ENCODE measurements at places on chromosomes 12 and 14.

DNA sequence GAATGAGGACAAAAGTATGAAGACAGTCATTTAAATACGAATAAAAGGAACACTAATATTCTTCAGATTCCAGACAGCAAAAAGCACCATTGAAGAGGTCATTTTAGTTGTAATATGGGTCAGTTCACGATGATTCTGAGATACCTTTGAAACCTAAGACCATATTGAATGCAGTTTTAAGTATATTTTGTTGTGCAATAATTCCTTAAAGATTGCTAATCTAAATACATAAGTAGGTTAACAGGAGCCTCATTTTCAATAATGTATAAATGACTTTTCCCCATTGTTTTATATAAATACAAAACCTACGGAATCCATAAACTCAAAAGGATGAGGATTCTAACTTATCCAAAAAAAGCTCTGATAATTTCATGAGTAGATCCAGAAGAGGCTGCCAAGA lies 5.8 kb downstream of the GNS start:
- DNase-seq: no peak

DNA sequence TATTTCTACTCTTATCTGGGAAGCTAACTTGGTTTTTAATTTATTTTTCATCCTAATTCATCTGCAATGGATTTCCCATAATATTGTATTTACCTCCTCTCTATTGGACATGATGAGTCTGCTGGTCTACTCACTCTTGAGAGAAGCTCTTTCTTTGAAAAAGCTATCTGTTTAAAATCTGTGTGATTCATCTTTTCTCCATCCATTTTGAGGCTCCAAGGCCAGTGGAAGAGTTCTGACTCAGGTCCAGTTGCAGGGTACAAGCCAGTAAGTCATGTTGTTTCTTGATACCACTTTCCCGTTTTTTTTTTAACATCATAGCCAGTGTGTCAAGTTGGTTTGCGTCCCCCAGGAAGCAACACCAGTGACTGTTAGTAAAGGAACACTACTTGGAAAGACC lies 160.3 kb upstream of the BMP4 start:
- no peak for DNase-seq

GRCh38 chr12:52942066-52942900 lies 6.6 kb upstream of the KRT18 start:
- DNase-seq: no peak

GRCh38 chr12:13452955-13453570 lies 256.5 kb downstream of the EMP1 start:
- DNase-seq: no peak

- DNase-seq: no peak
These were observed 374 bp downstream of the CYP46A1 start for GRCh38 chr14:99684410-99684934.

GRCh38 chr12:78470354-78471195 lies 394.0 kb upstream of the SYT1 start:
- DNase-seq: no peak

DNA sequence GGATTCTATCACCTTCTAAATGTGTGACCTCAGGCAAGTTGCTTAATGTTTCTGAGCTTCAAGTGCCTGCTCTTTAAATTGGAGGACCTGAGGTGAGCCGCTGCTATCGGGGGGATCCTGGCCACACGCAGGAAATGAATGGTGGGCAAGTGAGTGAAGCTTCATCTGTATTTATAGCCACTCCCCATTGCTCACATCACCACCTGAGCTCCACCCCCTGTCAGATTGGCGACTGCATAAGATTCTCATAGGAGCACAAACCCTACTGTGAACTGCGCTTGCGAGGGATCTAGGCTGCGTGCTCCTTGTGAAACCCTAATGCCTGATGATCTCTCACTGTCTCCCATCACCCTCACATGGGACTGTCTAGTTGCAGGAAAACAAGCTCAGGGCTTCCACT lies 158.6 kb upstream of the CCND2 start:
- no peak for DNase-seq

- no peak for DNase-seq
These were observed 40.9 kb upstream of the VASH1 start for GRCh38 chr14:76720382-76720813.
